ENCODE measurements at places on chromosomes 7 and 10.

- DNase-seq: no peak
Observed at GRCh38 chr7:99218406-99219184, 10.7 kb upstream of the KPNA7 start.

- no peak for DNase-seq
Observed at GRCh38 chr10:88651101-88651551, 13.1 kb upstream of the LIPF start.

DNA sequence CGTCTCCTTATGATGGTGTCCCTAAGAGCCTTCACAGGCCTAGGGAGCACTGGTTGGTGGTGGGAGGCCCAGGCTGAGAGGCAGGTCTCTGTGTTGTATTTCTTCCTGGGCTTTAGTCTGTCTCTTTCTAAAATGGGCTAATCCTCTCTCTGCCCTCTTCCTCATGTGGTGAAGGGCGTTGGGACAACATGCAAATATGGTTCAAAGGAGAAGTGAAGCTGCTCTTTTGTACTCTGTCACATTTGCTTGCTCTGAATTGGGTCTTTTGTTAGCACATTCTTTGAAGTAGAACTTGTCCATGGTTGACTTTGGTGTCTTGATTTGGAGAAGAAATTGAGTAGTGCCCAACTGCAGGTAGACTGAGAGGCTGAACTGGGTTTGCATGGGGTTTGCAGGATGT, 814 bp downstream of the HK1 start:
- DNase-seq: no peak

- no peak for DNase-seq
Observed at GRCh38 chr10:121822724-121823123, 105.1 kb downstream of the ATE1 start.

DNA sequence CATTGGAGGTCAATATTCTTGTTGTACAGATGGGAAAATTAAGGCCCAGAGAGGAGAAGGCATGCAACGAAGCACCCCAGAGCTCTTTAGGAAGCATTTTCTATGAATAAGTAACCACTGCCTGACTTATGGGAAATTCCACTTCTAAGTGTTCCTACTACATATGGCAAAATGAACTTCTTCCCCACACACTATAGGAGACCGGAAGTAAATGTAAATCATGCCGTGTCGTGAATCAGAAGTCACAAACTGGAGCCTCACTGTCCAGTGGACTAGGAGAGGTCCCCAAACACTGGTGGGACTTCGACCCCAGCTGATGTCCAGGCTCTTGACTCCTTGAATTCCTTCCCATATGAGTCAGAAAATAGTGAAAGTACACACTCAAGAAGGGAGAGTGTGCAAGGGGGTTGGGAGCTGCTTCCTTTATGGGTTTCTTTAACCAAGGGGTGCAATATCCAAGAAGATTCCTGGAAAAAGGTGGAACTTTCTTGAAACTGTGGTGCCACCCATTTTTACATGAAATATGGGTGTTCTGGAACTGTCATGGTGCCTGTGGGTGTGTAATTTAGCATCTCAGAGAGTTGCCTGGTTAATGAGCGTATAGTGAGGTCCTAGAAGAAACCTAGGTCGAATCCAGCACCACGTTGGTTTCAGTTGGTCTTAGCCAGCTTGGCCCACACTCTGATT, 6.7 kb downstream of the RASSF4 start:
- no peak for DNase-seq

DNA sequence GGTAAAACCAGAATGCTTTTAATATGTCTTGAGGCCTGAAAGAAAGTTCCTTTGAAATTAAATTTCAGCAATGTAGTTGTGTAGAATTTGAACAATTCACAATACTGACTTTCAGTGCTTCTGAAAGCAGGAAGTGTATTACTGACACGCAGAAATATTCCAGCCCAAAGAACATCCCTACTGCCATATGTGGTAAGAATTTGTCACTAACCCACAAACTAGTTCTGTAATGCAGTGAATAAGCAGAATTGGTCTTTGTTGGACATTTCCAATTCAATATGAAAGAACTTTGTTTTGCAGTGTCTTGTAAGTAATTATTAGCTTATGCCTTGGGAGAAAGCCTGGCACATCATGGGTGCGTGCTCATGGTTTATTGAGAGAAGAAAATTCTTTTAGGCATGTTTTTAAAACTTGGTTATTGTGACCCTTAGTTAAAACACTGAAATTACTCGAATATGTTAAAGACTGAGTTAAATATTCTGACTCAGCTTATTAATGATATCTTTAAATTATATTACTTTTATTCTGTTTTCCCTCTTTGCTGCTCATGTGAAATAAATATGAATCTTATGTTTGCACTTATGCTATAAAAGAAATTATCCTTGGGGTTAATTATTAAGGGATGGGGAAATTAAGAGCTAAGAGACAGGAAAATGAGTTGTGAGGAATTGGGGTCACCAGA, 33.4 kb downstream of the PTPN12 start:
- no peak for DNase-seq

GRCh38 chr10:91211675-91212074, 8.8 kb upstream of the PCGF5 start:
- no peak for DNase-seq

- no peak for DNase-seq
Observed at GRCh38 chr10:66713387-66713786, 212.4 kb upstream of the LRRTM3 start.

GRCh38 chr7:20647908-20648776, 32.7 kb downstream of the ABCB5 start:
- DNase-seq: no peak

GRCh38 chr10:18793951-18794350, 134.7 kb downstream of the ARL5B start:
- DNase-seq: no peak

GRCh38 chr10:97199152-97199551, 13.4 kb upstream of the SLIT1 start:
- DNase-seq: no peak

GRCh38 chr7:85074016-85074415, 112.8 kb downstream of the SEMA3D start:
- no peak for DNase-seq

GRCh38 chr7:131194070-131194865, 133.4 kb upstream of the MKLN1 start:
- no peak for DNase-seq

DNA sequence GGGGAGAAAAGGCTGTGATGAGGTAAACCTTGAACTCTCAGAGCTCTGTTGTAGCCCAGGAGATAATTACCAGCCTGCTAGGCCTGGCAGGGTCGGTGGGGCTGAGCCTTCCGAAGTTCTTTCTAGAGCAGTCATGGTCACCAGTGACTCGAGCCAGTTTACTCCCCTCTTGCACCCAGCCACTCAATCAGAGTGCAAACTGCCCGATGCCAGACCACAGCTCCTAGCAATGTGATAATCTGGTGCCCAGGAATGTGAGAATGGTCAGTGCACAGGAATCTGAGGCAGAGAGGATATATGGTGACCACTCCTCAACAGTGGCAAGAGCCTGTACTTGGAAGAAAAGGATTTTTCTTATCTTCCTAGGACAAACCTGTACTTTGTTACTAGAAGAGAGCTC, 46.4 kb upstream of the KMT2E start:
- no peak for DNase-seq

GRCh38 chr7:108360058-108360800, 96.0 kb downstream of the NRCAM start:
- no peak for DNase-seq

GRCh38 chr7:128874140-128875031, 11.7 kb downstream of the ATP6V1F start:
- no peak for DNase-seq

- no peak for DNase-seq
Observed at GRCh38 chr7:121012919-121013318, 24.4 kb downstream of the CPED1 start.

DNA sequence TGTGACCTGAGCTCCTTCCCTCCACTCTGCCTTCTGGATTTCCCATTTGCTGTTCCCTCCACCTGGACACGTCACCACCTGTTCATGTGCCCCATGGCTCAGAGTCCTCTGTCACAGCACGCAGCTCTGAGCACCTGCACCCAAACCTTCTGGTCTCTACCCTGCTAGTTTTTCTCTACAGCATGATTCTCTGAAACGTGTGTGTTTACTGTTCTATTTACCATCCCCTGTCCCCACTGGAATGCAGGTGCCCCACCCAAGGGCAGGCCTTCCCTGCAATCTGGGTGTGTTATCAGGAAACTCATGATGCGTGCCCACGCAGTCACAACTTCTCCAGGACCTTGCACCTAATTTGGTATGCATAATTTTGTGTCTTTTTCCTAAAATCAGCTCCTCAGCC, 284.4 kb upstream of the IGFBP3 start:
- DNase-seq: no peak

DNA sequence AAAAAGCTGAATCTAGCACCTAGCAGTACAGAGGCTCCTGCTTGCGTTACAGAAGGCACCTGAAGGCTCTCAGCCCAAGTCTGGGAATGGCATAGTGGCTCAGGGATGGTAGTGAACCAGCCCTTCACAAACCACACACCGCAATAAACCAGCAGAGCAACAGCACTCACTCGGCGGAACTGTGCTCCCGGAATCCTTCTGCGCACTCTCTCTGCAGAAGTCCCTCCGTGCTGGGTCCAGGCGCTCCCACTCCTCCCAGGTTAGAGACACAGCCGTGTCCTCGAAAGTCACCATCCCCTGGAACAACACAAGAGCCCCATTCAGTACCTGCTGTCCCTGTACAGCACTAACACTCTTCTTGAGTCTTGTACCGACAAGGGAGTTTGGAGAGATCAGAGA, 1.5 kb downstream of the ZNF394 start:
- DNase-seq: no peak

GRCh38 chr7:117067340-117067739, 114.0 kb downstream of the ST7 start:
- DNase-seq: no peak

DNA sequence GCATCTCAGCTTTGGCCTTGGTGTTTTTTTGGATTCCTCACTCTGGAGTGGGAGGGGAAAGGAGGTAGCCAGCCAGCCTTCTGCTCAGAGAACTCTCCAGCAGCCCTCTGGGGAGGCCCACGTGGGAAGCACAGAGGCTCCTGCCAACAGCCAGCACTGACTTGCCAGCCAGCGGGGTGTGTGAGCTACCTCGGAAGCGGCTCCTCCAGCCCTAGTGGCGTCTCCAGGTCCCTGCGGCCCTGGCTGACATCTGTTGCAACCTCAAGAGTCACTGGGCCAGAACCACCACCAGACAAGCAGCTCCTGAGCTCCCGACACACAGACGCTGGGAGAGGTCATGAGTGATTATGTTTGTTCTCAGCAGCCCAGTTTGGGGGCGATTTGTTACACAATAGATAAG, 180.2 kb upstream of the FZD8 start:
- DNase-seq: no peak

DNA sequence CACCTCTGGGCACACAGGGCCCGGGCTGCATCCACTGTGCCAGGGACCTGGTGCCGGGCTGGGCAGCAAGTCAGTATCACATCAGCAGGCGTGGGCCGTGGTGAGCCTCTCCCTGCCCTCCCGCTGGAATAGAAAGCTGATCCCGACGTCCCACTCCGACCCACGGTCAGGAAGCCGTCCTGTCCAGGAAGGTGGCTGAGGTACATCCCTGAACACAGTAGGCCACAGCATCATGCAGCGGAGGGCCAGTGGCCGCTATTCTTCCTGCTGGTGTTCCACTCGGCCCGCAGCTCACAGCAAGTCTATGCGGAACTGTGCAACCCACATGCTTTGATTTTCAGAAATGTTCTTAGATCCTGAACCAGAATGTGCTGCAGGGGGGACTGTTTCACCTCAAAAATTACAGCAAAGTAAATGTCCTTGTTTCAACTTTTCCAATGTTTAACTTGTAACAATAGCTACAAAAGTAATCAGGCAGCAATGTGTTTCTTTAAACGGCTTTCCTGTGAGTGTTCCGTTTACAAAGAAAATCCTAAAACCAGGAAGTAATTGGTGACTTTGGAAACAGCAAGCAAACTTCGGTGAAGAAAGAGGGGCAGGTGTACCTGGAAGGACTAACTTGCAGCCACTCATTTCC, 676 bp upstream of the GPR146 start:
- no peak for DNase-seq

- no peak for DNase-seq
Observed at GRCh38 chr10:118041316-118041715, 5.4 kb downstream of the RAB11FIP2 start.

DNA sequence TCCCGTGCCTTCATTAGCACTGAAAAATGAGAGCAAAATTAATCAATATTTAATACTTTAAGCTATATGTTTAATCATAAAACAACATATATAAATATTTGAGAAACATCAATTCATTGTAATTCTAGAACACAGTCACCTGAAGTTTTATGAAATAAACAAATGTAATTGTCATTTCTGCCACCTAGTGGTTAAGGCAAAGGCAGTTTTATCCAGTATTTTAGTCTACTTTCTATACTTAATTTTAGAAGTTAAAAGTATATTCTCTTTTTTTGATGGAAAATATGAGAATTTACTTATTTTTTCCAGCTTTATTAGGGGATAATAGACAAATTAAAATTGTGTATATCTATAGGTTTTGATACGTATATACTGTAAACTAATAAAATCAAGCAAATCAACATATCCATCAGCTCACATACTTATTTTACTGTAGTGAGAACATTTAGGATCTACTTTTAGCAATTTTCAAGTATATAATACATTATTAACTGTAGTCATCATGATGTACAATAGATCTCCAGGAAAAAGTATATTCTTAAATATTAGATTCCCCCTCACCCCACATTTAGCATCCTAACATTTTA, 16.9 kb downstream of the PCGF6 start:
- no peak for DNase-seq

DNA sequence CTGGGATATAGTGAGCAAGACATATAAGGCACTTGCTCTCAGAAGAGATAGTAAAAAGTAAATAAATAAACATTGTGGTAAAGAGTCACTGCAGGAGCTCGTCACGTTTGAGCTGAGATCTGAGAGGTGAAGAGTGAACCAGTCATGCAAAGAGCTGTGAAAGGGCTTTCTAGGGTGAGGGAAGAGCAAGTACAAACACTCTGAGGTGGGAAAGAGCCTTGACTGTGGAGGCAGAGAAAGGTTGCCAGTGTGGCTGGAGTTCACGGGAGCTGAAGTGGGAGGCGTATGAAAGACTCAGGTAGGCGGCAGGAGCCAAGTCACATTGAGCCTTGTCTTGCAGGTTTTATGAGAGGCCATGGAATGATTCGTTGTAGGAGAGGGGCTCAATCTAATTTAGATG, 141.0 kb downstream of the C1GALT1 start:
- DNase-seq: no peak

Data from activated T-cell treated with anti-CD3 and anti-CD28 coated beads for 4 hours (primary cell).